ENCODE measurements at places on chromosomes 6 and 20.

DNA sequence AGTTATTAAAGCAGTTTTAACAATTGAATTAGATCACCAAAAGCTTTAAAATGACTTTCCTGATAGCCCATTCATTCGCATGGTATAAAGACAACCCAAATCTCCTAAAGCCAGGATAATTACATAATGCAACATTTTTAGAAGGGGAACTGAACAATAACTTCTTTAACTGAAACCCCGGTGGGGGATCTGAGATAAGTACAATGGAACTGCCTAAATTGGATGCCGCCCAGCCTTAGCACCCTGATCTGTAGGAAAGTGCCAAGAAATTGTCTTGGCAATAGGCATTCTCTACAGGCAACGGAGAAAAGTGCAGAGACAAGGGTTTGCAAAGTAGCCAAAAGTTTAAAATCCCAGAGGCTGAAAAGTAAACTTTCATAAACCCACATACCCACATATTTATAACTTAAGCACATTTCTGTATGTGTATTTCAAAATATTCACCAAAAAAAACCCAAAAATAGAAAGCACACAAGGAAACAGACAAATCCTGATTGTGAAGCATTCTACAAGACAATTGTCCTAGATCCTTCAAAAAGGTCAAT lies 98.8 kb upstream of the BEND6 start:
- no peak for DNase-seq

DNA sequence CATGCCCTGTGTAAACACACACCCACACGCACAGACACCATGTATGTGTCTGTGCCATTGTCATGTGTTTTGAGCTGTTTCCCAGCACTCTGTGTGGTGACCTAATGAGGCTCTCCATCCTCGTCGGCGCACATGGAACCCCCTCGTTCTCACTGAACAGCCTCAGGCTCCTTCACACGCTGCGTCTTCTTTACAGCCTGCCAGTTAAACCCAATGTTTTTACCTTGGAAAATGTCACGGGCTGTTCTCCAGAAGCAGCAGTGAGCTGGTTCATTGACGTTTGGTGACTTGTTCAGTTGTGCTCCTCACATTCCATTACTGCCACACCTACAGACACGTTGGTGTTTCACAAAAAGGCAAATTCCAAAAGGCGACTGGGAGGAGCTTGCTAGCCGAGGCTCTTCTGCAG lies 201.0 kb upstream of the FOXQ1 start:
- no peak for DNase-seq

- DNase-seq, result no peak
These were observed 11.0 kb downstream of the TNFAIP3 start for GRCh38 chr6:137878029-137878428.

DNA sequence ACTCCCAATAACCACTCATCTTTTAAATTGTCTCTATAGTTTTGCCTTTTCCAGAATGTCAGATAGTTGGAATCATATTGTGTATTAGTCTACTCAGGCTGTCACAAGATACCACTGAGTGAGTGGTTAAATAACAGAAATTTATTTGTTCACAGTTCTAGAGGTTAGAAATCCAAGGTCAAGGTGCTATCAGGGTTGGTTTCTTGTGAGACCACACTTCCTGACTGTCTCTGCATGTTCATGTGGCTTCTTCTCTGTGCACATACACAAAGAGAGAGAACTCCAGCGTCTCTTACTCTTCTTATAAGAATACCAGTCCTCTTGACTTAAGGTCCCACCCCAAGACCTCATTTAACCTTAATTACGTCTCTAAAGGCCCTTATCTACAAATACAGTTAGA lies 23.9 kb upstream of the PRSS35 start:
- no peak for DNase-seq

- no peak for DNase-seq
These were observed 25.7 kb upstream of the TCFL5 start for GRCh38 chr20:62887152-62887859.

DNA sequence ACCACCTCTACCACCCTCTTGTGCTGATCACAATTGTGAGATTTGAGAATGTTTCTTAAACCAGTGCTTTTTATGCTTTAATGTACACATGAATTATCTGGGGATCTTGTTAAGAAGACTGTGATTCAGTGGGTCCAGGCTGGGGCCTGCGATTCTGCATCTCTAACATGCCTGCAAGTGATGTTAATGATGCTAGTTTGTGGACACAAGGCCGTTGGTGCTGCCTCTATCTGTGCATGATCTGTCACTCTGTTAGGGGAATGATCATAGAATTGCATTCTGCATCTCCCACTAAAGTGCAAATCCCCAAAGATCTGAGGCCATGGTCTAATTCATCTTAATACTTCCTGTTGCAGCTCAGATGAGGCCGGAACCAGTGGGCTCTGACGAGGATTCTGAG lies 746.5 kb downstream of the PTPRT start:
- no peak for DNase-seq

DNA sequence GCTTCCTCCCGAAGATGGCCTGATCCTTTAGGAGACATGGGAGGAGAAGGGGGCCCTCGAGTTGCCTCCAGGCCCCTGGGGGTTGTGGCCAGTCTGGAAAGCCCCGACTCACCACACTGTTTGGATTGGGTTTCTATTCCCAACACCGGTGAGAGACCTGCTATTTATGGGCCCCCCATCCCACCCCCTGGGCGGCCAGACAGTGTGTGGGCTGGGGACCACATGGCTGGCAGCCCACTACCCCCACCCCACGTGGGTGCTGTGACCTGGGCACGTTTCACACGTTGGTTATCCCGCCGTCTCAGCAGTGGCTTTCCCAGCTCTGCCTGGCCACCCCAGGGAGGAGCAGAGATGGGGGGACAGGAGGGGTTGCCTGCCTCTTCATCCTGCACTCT lies 116.1 kb downstream of the VEGFA start:
- DNase-seq, result no peak

GRCh38 chr6:170101281-170102035 lies 189.4 kb downstream of the DLL1 start:
- DNase-seq, result no peak

DNA sequence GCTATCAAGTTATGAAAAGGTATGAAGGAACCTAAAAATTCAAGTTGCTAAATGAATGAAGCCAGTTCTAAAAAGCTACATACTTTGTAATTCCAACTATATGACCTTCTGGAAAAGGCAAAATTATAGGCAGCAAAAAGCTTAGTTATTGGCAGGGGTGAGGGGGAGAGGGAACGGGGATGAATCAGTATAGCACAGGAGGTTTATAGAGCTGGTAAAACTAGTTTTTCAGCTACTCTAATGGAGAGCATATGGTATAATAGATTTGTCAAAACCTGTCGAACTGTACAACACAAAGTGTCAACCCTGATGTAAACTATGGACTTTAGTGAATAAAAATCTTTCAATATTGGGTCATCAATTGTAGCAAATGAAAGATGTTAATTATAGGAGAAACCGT lies 18.7 kb downstream of the MANEA start:
- no peak for DNase-seq

- no peak for DNase-seq
These were observed 1.1 kb upstream of the ZBTB46 start for GRCh38 chr20:63831993-63832686.

- DNase-seq, result no peak
These were observed 36.8 kb downstream of the TSPYL4 start for GRCh38 chr6:116217069-116217468.

GRCh38 chr6:106185615-106186014 lies 99.5 kb downstream of the PRDM1 start:
- DNase-seq, result no peak

DNA sequence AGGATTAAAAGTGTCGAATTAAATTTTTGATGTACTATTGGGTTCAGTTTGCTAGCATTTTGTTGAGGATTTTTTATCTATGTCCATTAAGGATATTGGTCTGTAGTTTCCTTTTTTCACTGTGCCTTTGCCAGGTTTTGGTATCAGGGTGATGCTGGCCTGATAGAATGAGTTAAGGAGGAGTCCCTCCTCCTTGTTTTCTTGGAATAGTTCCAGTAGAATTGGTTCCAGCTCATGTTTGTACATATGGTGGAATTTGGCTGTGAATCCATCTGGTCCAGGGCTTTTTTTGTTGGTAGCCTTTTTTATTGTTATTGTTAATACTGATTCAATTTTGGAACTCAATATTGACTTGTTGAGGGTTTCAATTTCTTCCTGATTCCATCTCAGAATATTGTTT lies 141.8 kb downstream of the SIM1 start:
- no peak for DNase-seq

Measured in T-helper 17 cell (primary cell).